ENCODE measurements at places on chromosomes 5 and 9.

- DNase-seq = no peak
Observed at GRCh38 chr5:180607861-180608571, 16.7 kb upstream of the SCGB3A1 start.

DNA sequence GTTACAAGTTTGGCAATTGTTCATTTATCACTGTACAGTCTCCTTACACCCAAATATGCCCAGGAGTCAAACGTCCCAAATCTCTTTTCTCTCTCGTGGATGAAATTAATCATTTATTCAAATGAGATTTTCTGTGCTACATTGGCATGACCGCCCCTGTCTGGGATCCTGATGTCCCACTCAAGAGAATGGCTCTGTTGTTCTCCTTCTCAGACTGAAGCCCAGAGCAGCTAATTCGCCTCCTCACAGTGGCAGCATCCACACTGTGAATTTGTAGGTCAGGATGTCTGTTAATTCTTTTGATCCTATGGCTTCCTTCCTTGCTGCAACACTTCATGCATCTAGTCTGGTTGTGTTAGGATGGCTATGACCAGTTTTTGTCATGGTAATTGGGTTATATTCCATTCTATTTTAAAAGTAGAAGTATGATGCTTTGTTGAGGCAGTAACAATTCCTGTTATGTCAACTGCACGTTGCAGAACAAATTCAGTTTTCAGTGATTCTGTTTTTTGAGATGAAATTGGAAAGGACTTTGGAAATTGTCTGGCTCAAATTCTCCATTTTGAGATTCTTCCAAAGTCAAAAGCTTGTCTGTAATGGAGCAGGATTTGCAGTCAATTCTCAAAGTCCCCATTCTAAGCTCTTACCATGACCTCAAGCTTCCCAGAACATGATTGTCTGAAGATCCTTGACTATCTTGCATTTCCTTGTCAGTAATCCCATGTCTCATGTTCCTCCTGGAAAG, 141.5 kb upstream of the GAS1 start:
- no peak for DNase-seq

DNA sequence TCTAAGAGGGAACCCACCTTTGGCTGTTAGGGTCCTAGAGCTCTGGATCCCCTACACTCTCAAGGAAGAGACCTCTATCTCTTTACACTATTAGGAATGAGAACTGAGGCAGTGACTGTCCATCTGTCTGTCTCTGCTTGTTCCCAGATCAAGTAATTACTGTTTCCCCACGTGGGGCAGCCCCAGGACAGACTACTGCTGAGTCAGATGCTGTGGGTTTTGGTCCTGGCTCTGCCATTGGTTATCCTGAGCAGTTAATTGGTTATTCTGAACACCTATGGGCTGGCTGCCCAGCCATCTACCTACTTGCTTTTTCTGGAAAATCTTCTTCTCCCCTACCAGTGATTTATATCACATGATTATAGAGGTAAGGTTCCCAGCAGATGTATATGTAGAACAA, 33.3 kb downstream of the FBXO10 start:
- no peak for DNase-seq

DNA sequence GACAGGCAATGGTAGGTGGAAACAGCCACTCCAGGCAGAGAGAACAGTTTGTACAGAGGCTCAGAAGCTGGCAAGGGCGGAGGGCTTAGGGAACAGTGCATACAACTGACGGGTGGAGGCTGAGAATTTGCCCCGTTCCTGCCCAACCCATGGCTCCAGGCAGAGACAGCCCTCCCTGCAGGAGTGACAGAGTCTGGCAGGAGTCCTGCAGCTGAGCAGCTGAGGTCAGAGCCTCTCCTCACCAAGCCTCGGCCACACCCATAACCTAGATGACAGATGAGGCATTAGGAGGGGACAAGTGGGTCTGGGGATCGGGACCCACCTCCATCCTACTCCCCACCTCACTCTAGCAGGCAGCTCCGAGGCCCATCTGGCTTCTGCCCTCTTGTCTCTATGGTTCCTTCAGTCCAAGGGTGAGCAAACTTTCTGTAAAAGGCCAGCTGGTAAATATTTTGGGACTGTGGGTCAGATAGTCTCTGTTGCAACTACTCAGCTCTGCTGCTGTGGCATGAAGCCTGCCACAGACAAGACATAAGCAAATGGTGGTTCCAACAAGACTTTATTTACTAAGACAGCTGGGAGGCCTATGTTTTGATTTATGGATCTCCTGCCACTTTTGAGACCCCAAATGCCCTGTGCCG, 83.7 kb downstream of the SH3TC2 start:
- peak; percentile 60 for DNase-seq

Measured in AG20443 (cell line).